ENCODE measurements at places on chromosomes 7 and 10.

- DNase-seq, result no peak
Observed at GRCh38 chr10:114017873-114018272, 25.8 kb upstream of the ADRB1 start.

- DNase-seq, result no peak
Observed at GRCh38 chr10:105797234-105797890, 1156.3 kb downstream of the SORCS3 start.

DNA sequence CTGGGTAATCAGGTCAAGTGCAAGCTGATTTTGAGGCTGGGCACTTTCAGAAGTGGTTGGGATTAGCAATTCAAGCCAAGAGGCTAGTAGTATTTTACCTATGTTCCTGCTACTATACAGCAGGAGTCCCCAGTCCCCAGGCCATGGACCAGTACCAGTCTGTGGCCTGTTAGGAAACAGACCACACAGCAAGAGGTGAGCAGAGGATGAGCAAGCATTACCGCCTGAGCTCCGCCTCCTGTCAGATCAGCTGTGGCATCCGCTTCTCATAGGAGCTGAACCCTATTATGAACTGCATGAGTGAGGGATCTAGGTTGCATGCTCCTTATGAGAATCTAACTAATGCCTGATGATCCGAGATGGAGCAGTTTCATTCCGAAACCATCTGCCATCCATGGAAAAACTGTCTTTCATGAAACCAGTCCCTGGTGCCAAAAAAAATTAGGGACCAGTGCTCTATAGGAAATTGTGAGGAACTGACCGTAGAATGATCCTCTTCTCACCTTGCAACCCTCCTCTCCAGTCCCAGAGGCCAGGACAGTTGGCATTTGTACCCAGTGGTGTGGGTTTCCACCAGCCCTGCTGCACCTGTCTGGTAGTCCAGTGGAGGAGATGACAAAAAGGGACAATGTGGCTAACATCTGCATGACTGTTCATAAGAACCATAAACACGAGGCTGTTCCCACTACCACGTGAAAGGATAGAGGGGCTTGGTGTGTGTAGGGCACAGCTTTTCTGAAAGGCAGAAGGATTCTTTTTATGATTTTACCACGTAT lies 172.5 kb downstream of the KIAA1217 start:
- no peak for DNase-seq

- DNase-seq, result no peak
Observed at GRCh38 chr7:37684927-37685326, 1.4 kb downstream of the GPR141 start.

DNA sequence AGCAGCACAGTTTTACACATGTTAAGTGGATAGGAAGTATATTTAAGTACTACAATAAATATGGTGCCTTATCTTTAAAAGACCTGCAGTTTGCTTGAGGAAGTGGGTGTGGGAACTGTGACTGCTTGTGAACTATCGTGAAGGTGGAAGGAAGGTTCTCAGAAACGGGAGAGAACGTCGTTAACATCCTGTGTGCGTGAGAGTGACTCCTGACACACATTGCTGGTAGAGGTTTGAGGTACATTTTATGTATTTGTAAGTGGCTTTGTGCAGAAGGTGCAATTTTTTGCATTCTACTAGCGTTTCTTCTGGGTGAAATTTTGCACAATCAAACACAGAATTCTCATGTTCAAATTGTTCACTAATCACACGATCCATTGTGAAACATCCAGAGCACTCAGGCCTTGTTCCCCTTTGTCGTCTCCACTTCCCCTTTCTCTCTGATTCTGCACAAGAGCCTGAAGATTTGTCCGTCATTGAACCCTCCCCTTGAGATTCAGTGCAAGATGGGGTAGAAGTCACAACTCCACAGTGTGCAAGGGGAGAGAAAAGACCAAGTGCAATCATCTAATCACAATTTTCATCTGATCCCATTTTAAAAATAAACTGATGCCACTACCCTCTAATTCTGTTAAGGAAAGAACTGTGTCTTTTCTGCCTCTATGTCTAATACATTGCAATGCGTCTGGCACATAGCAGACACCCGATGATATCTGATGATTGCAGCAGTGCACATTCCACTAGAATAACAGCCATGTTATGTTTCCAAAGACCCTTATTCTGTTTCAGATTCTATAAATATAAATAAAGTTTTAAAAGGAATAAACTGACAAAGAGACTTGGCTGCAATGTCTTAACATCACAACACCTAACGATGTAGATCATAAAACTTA lies 279.9 kb downstream of the NEBL start:
- no peak for DNase-seq

DNA sequence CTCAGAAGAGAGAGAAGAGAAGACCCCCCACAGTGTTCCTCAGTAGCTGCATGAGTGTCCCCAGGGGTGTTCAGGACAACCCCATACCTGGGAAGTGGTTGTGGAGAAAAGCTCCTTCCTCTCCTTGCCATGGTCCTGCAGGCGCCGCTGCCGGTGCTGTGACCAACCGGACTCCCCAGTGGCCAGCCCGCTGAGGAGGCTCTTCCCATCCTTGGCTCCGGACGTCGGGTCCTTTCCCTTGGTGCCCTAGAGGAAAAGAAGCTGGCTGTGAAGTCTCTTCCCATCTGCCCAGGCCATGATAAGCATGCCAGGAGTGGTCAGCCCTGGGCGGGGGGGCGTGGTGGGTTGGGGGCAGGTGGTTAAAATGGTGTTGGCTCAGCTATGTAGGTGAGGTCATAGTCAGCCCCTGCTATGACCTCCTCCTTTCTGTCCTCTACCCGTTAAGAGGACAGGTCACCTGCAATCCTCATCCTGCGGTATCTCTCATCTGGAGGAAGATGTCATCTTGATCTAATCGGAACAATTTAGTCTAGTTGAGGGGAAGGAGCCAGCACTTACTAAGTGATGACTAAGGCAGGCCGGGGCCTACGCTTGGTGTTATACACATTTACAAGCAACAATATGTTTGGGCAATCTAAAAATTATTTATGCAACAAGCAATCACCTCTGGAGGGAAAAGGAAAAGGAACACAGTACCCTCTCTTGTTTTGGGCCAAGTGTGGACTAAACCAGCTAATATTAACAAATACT lies 13.2 kb downstream of the WDR91 start:
- DNase-seq, result no peak

DNA sequence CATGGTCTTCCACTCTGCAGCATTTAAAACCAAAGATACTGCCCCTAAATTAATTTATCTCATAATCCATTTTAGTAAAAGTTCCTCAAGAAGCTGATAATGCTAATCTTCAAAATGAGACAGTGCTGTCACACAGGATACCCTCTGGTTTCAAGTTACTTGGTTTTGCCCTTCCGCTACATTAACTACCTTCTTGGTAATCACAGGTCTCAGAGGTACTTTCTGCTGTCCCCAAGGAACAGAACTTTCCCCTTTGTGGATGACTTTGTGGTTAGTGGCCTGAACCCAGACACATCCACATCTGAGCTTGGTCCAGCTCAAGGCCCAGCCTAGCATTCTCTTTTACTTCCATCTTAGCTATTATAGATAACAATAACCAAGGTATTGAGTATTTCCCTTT lies 88.8 kb upstream of the TMEM26 start:
- no peak for DNase-seq

Measured in HS-5 (cell line).